ENCODE measurements at places on chromosomes 7 and 10. TPM values are rescaled to one million over a fixed set of nuclear protein-coding genes. Genes with fewer than 3 reads are reported as not detected.

HOXA13 gene
- total RNA-seq, result not detected

- DNase-seq, result no peak
Measured at GRCh38 chr10:18822156-18822555, 162.9 kb downstream of the ARL5B start.

GRCh38 chr7:8082762-8083161, 114.2 kb downstream of the GLCCI1 start:
- DNase-seq, result no peak

- no peak for DNase-seq
Measured at GRCh38 chr10:21832821-21833130, 170.8 kb downstream of the DNAJC1 start.

ACBD7 gene
- total RNA-seq, result 1.3 TPM

DNA sequence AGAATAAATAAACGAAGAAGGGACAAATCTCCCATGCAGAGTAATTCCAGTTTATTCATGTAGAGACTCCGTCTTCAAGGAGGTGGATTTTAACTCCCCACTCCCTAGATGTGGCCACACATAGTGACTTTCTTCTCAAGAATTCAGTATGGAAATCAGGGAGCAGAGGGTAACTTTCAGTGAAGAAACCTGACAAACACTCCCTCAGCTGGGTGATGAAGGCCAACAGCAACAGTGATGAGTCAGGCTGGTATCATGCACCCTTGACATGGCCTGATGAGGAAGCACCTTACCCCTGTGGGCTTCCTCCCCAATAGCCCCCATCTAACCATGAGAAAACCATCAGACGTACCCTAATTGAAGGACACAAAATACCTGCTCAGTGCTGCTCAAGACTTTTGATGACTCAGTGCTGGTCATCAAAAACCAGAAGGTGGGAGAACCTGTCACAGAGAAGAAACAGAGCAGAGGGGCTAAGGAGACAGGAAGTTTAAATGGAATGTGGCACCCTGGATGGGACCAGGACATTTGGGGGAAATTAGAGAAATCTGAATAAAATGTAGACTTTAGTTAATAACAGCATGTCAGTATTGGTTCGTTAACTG, 50.6 kb downstream of the ADAMTS14 start:
- DNase-seq, result no peak

- DNase-seq, result no peak
Measured at GRCh38 chr7:15368653-15369052, 193.2 kb downstream of the AGMO start.

PPP1R3C gene
- not detected for total RNA-seq

HYAL4 gene
- not detected for total RNA-seq

- no peak for DNase-seq
Measured at GRCh38 chr10:44870031-44870430, 41.1 kb upstream of the TMEM72 start.

INA gene
- not detected for total RNA-seq

DNA sequence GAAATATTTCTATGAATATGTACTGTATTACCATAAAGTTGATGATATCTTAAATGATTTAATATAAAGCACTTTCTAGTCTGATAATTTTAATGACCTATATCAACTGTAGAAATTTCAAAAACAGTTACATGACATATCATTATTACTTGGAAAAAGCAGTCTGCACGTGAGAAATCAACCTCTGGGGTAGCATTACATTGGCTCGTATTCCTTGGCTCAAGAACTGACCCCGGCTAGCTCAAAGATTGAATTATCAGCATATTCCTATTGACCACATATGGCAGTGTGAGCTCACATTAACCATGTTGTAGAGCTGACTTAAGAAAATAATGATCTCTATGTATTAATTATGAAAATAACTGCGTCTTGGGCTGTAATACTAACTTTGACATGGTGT, 139.3 kb downstream of the PTN start:
- no peak for DNase-seq

DNA sequence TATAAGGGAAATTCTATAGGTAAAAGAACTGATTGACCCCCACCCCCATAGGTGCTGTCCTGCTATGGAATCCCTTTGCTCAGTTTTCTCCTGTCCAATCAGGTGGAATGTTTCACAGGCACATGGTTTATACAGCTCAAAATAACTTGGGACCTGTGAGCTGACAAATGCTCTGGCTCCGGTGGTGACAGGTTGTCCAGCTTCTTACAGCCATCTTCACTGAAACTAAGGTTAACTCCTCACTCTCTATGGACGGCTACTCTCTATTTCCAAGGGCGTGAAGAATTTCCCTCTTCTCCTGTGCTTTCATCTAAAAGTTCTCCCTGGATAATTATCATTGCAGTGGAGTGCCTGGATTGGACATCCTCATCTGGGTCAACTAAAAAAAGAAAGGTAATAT, at the start of gene MYPN:
MYPN (plus strand) TSS at position 158 of the 400 bp plus-strand sequence. CDS start 11,951 bp downstream, outside the sequence.
- no peak for DNase-seq

GATA3 gene
- total RNA-seq, result 0.49 TPM

GRCh38 chr7:120273476-120273975, 551 bp downstream of the KCND2 start:
- DNase-seq, result no peak

GRCh38 chr10:7264313-7264756, 146.5 kb downstream of the SFMBT2 start:
- no peak for DNase-seq

PDE6C gene
- not detected for total RNA-seq

PLXNA4 gene
- not detected for total RNA-seq

ITPRIP gene
- total RNA-seq, result 22.5 TPM

- DNase-seq, result no peak
Measured at GRCh38 chr7:150524018-150524417, 9.3 kb downstream of the GIMAP7 start.

SPDYE5 gene
- not detected for total RNA-seq

- no peak for DNase-seq
Measured at GRCh38 chr7:121123032-121123431, 134.5 kb downstream of the CPED1 start.

TMEM236 gene
- 0.27 TPM for total RNA-seq

GRCh38 chr10:120715171-120715570, 136.0 kb upstream of the WDR11 start:
- no peak for DNase-seq

Data from B cell (primary cell).